ENCODE measurements at places on chromosomes 13 and 19. TPM values are rescaled to one million over a fixed set of nuclear protein-coding genes. Genes with fewer than 3 reads are reported as not detected.

DDX39A gene
- total RNA-seq, result 74.2 TPM

F10 gene
- total RNA-seq, result 30.2 TPM

FUT1 gene
- 6.9 TPM for total RNA-seq

ZNF560 gene
- total RNA-seq, result not detected

P2RY11 gene
- total RNA-seq, result 23.7 TPM

- no peaks in the 10 kb centered on the region for H3K36me3 ChIP-seq
- H3K4me3 ChIP-seq, result peak overlapping the region; percentile 40
- peaks cover 77% of the 10 kb centered on the region for H3K27me3 ChIP-seq
- no peak overlapping the region for H3K27ac ChIP-seq
- H3K4me1 ChIP-seq, result no peaks in the 10 kb centered on the region
- no peak for DNase-seq
Measured at GRCh38 chr19:35556846-35557538, 6.5 kb downstream of the ATP4A start.

DNA sequence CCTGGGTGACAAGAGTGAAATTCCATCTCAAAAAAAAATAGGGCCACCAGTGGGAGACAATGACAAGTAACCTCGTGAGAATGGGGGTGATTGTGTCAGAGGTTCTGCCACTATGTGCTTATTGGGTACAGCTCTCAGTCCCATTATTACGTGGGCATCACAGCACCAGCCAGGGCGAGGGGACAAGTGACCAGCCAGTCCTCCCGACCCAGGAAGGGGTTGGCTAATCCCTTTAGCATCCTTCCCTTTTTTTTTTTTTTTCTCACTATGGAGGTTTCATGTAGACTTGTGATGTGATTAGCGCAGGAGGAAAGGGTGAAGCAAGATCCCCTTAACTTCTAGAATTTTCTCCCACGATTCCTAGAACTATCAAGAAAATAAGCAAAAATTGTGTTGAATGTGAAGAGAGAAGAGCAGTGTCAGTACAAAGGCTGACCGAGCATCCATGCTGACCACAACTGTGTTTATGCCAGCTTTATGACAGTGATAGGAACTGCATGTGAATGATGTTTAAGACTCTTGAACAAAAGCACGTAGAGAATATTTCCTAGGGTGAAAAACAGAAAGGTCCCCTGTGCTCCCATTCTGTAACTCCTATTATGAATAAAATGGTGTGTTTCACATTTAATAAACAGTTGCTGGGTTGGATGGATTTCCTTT is 50.0 kb downstream of the ALOX5AP start:
- H3K36me3 ChIP-seq, result no peaks in the 10 kb centered on the region
- no peak for DNase-seq
- no peak overlapping the region for H3K27ac ChIP-seq

- DNase-seq, result no peak
- H3K27ac ChIP-seq, result no peak overlapping the region
- no peak overlapping the region for H3K4me3 ChIP-seq
- H3K27me3 ChIP-seq, result peaks cover 38% of the 10 kb centered on the region
- H3K36me3 ChIP-seq, result no peaks in the 10 kb centered on the region
- no peaks in the 10 kb centered on the region for H3K4me1 ChIP-seq
Measured at GRCh38 chr19:33192010-33192409, 2.1 kb upstream of the LRP3 start.

GRCh38 chr19:2027361-2027760 is 11.8 kb upstream of the BTBD2 start:
- H3K27me3 ChIP-seq, result no peaks in the 10 kb centered on the region
- no peaks in the 10 kb centered on the region for H3K4me1 ChIP-seq
- H3K4me3 ChIP-seq, result no peak overlapping the region

DNA sequence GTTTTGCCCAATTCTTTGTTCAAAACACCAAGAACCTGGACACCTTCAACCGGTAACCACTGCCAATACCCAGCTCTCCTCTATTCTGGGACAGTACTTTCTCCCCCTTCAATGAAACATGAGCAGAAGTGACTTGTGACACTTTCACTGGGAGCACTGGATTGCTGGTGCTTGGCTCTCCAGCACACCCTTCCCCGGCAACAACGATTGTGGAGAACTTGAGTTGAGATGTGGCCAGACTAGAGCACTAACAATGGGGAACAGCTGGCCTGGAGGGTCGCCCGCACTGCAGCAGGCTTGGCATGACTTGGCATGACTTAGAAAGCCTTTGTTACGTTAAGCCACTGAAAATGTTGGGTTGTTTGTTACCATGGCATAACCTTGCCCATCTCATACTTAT is 7.5 kb upstream of the B3GLCT start:
- H3K4me3 ChIP-seq, result no peak overlapping the region
- H3K27ac ChIP-seq, result no peak overlapping the region
- H3K27me3 ChIP-seq, result peaks cover 28% of the 10 kb centered on the region
- DNase-seq, result no peak
- H3K4me1 ChIP-seq, result no peaks in the 10 kb centered on the region
- no peaks in the 10 kb centered on the region for H3K36me3 ChIP-seq

GRCh38 chr13:112968380-112968909 is 569 bp upstream of the MCF2L start:
- no peaks in the 10 kb centered on the region for H3K27me3 ChIP-seq
- no peaks in the 10 kb centered on the region for H3K36me3 ChIP-seq
- DNase-seq, result peak; percentile 41
- no peak overlapping the region for H3K27ac ChIP-seq
- peaks cover 9% of the 10 kb centered on the region for H3K4me1 ChIP-seq
- H3K4me3 ChIP-seq, result peak overlapping the region; percentile 64

DNA sequence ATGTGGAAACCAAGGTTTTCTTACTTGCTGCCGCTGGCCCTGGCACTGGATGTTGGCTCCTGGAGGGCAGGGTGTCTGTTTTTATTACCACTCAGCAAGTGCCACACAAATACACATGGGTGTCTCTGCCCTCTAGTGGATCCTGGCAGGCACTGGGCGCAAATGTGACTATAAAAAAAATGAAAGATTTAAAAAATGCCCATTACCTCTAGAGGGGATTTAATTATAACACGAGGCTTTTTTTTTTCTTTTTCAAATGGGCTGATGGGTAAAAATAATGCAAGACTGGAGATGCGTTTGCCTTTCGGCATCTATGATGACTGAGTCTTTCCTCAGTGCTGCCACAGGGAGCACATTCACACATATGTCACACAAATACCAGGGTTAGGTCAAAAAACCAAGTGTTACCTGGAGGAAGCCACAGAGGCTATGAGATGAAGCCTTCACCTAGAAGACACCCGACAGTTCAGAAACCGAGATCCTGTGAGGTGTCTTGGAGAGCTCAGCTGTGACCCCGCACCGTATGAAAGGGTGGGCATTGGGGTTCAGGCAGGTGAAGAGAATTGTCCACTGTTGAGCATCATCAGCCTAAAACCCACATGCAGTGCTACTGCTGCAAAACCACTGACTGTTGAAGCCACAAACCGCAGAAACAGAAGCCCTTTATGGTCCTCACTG is 25.7 kb downstream of the CHAMP1 start:
- no peaks in the 10 kb centered on the region for H3K4me1 ChIP-seq
- H3K27ac ChIP-seq, result no peak overlapping the region
- H3K36me3 ChIP-seq, result no peaks in the 10 kb centered on the region
- no peaks in the 10 kb centered on the region for H3K27me3 ChIP-seq
- DNase-seq, result no peak

GRCh38 chr13:40458720-40458990 is 207.8 kb downstream of the FOXO1 start:
- H3K27me3 ChIP-seq, result no peaks in the 10 kb centered on the region
- no peak overlapping the region for H3K4me3 ChIP-seq
- DNase-seq, result no peak
- H3K4me1 ChIP-seq, result no peaks in the 10 kb centered on the region
- no peak overlapping the region for H3K27ac ChIP-seq

DNA sequence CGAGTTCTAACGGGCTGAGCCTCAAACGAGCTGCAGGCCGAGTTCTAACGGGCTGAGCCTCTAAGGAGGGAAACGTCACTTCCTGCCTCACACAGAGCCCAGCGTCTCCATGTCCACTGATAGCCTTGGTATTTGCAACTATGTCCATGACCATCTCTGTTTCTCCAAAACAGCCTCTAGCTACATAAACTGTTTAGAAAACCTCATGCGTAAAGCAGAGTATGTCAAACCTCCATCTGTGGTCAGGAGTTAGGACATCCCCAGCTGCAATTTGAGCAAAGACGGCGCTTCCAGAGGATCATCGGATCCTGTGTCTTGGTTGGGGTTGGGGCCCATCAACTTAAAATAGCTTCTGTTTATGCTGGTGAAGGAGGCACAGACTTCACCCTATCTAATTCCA is 20.8 kb downstream of the RASA3 start:
- no peak overlapping the region for H3K4me3 ChIP-seq
- peaks cover 6% of the 10 kb centered on the region for H3K27me3 ChIP-seq
- H3K4me1 ChIP-seq, result peaks cover 17% of the 10 kb centered on the region

DNA sequence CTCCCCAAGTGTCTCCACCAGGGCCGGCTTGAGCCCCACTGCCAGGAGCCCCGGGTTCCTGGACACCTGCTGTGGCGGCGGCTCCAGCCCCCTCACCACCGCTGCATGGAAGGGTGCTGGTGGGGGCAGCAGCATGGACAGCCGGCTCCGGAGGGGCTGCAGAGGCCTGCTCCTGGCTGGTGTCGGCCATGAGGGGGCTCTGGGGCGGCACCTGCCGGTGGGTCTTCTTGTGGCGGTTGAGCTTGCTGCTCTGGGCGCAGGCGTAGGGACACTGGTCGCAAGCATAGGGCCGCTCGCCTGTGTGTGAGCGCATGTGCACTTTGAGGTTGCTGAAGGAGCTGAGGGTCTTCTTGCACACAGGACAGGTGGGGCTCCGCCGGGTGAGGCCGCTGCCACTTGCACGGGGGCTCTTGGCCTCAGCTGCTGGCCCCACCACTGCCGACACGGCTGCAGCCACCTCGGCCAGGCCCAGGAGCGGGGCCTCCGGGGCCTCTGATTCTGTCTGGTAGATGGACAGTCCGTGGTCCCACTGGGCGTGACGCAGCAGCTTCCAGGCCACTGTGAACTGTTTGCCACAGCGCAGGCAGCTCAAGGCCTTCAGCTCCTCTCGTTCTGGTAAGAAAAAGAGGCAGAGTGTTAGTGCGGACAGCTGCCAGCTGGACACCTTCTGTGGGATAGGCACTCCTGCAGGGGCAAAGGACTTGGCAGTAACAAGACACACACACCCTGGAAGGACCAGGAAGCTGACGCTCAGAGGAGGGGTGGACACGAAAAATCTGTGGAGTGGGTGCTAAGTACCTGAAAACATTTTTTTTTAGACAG is 4.1 kb downstream of the ZNF296 start:
- H3K36me3 ChIP-seq, result peaks cover 7% of the 10 kb centered on the region
- H3K4me1 ChIP-seq, result peaks cover 7% of the 10 kb centered on the region
- no peak overlapping the region for H3K27ac ChIP-seq
- H3K27me3 ChIP-seq, result peaks cover 16% of the 10 kb centered on the region
- DNase-seq, result no peak

GRCh38 chr13:21606796-21607195 is 2.8 kb upstream of the MICU2 start:
- H3K36me3 ChIP-seq, result no peaks in the 10 kb centered on the region
- H3K4me1 ChIP-seq, result no peaks in the 10 kb centered on the region
- peaks cover 38% of the 10 kb centered on the region for H3K27me3 ChIP-seq
- H3K4me3 ChIP-seq, result no peak overlapping the region
- no peak for DNase-seq

DNA sequence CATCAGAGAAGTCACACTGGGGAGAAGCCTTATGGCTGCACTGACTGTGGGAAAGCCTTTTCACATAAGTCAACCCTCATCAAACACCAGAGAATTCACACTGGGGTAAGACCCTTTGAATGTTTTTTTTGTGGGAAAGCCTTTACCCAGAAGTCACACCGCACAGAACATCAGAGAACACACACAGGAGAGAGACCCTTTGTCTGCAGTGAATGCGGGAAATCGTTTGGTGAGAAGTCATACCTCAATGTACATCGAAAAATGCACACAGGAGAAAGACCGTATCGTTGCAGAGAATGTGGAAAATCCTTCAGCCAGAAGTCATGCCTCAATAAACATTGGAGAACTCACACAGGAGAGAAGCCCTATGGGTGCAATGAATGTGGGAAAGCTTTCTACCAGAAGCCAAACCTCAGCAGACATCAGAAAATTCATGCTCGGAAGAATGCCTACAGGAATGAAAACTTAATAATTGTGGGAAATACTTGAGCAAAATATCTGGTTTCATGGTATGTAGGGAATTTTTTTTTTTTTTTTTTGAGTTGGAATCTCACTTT is 30.7 kb downstream of the ZNF793 start:
- no peaks in the 10 kb centered on the region for H3K27me3 ChIP-seq
- H3K36me3 ChIP-seq, result peaks cover 63% of the 10 kb centered on the region
- DNase-seq, result no peak
- H3K27ac ChIP-seq, result peak overlapping the region; percentile 3
- no peaks in the 10 kb centered on the region for H3K4me1 ChIP-seq

DNA sequence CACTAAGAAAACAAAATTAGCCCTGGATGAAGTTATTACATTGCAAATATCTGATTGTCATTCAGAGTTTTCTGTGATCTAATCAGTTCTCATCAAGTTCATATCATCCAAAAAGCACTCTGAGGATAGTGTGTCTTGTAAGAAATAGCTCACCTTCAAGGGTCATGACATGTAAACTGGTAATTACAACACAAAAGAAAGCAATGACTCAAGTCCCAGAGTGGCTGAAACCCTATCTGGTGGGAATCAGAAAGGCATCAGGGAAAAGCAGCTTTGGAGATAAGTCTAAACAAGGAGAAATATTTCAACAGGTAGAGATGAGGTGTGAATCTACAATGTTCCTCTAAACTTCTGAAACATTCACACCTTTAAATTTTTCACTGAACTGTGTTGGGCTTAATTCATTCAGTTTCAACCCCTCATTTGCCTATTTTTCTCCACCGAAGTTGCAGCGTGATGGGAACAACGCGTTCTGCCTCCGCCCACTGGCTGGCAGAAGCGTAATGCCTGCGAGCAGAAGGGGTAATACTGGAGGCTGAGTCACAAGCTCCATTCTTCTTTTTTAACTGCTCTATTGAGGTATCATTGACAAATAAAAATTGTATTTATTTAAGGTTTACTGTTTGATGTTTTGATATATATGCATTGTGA is 155.2 kb upstream of the IPO5 start:
- H3K4me1 ChIP-seq, result no peaks in the 10 kb centered on the region
- H3K4me3 ChIP-seq, result no peak overlapping the region
- H3K27me3 ChIP-seq, result no peaks in the 10 kb centered on the region

GRCh38 chr19:16019691-16020448 is 56.4 kb upstream of the TPM4 start:
- no peaks in the 10 kb centered on the region for H3K27me3 ChIP-seq
- H3K4me3 ChIP-seq, result no peak overlapping the region
- peaks cover 1% of the 10 kb centered on the region for H3K36me3 ChIP-seq

GRCh38 chr13:82963226-82964099 is 918.8 kb downstream of the SLITRK1 start:
- peaks cover 55% of the 10 kb centered on the region for H3K27me3 ChIP-seq
- DNase-seq, result no peak
- H3K4me1 ChIP-seq, result peaks cover 11% of the 10 kb centered on the region
- no peak overlapping the region for H3K27ac ChIP-seq

- DNase-seq, result no peak
- peaks cover 27% of the 10 kb centered on the region for H3K36me3 ChIP-seq
- H3K27ac ChIP-seq, result no peak overlapping the region
- H3K4me1 ChIP-seq, result no peaks in the 10 kb centered on the region
- H3K27me3 ChIP-seq, result no peaks in the 10 kb centered on the region
- H3K4me3 ChIP-seq, result no peak overlapping the region
Measured at GRCh38 chr19:42199440-42200115, 17.9 kb downstream of the DEDD2 start.

- H3K27me3 ChIP-seq, result no peaks in the 10 kb centered on the region
- no peak overlapping the region for H3K27ac ChIP-seq
- no peaks in the 10 kb centered on the region for H3K4me1 ChIP-seq
- peaks cover 32% of the 10 kb centered on the region for H3K36me3 ChIP-seq
- no peak for DNase-seq
Measured at GRCh38 chr19:32599736-32600157, 18.8 kb downstream of the PDCD5 start.

- H3K4me1 ChIP-seq, result peaks cover 7% of the 10 kb centered on the region
- no peaks in the 10 kb centered on the region for H3K27me3 ChIP-seq
- H3K4me3 ChIP-seq, result no peak overlapping the region
- peaks cover 17% of the 10 kb centered on the region for H3K36me3 ChIP-seq
- no peak for DNase-seq
Measured at GRCh38 chr13:52414963-52415362, 9.0 kb upstream of the THSD1 start.

All from progenitor cell of endocrine pancreas (in vitro differentiated cells).